ENCODE measurements at places on chromosomes 6 and 20.

DNA sequence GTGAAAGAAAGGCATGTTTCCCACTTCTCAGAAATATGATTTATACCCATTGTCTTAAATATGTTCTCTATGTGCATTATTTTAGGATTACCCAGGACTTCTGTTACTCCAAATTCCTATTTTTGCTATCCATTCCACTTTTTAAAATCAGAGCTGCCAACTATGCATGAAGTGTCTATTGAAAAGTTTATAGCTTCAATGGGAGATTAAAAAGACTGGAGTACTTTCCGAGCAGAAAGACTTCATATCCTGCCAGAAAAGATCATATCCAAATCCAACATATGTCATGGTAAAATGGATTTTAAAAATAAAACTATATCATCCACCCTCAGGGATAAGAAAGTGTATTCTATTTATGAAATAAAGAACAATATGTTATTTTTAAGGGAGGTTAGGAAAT lies 212.7 kb downstream of the COL12A1 start:
- DNase-seq: no peak

- DNase-seq: no peak
Measured at GRCh38 chr20:32416206-32416605, 58.1 kb downstream of the ASXL1 start.

GRCh38 chr6:72245565-72245964 lies 359.2 kb downstream of the RIMS1 start:
- no peak for DNase-seq

DNA sequence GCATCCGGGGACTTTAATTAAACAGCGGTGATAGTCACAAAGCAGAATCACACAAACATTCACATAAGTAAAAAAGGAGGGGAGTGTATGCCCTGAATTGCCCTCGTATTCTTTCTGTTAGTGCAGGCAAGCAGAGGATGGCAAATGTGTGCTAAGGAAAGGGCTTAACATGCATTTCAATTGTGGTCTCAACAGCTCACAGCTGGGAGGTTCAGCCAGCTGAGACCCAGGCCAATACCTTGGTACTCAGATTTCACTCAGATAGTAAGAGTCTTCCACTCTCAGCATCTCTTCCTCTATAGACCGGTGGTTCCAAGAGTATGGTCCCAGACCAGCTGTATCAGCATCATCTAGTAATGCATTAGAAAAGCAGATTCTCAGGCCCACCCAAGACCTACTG lies 215.1 kb downstream of the PHACTR1 start:
- no peak for DNase-seq

DNA sequence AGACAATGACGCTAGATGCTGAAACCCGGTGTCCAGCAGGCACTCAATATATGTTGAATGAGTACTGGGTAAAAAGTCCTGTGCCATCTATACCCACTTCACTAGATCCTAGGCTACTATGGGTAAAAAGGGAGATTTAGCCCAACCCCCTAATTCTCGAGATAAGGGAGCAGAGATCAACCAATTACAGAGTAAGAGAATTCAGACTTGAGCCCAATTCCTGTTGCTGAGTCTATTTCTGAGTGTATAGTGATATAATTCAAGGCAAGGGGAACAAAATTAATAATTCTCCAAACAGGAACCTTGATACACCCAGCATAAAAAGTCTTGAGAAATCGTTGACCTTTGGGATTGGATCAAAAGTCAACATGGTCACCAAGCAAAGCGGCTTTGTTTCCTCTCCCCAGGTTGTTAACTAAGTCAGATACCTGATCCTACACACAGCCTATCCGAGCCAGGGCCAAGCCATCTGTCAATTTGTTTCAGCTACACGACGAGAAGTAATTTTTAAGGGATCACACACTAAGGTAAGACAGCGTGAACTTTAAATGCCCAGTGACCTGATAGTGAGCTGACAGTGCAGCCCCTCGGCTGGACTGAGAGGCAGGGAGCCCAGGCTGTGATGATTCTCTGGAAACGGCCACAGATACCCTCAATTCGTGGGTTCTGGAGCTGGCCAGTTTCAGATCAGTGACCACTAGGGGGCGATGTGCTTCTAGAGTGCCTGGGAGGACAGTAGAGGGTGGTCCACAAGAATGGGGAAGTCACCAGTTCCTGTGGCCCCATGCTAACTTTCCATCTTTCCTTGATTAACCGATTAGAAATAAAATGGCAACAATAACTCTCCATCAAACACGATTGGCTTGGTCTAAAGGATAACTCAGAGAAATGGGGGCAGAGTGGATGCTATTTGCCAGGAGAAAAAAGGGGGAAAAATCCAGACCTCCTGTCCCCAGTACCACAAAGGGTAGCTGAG lies 46.2 kb downstream of the SLC22A23 start:
- DNase-seq: peak; percentile 80

All from activated CD8-positive, alpha-beta T cell treated with anti-CD3 and anti-CD28 coated beads for 36 hours (primary cell).